Stimulated activated CD4-positive, alpha-beta T cell treated with anti-CD3 and anti-CD28 coated beads, Interleukin-15, amount 100 ng/mL, for 1 hour (primary cell): ENCODE measurements at places on chromosomes 3 and 15.

- DNase-seq, result no peak
These were observed 76.3 kb downstream of the CACNA1D start for GRCh38 chr3:53570709-53571108.

DNA sequence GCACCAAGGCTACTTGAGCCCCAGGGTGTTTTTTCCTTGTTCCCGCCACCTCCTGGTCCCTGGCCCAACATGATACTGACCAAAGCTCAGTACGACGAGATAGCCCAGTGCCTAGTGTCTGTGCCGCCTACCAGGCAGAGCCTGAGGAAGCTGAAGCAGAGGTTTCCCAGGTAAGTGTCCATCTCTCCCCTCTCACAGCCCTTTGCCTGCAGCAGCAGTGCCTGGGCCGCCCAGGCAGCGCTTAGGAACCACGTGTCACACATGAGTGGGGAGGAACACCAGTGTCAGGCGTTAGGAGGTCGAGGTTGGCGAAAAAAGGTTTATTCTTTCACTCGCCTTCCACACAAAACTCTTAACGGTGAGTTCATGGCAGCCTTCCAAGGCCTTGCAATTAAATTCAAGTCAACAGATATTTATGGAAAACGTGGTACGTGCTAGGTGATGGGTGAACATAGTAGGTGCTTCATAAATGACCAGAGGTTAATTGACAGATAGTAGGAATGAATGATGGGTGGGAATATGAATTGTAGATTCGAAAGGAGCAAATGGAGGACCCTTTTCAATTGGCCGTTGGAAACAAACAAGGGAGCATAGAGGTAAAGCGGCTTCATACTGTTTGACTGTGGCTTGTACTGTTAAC is 486 bp downstream of the CDIN1 start:
- DNase-seq, result no peak

- DNase-seq, result no peak
These were observed 22.6 kb downstream of the FAM174B start for GRCh38 chr15:92633001-92633400.

DNA sequence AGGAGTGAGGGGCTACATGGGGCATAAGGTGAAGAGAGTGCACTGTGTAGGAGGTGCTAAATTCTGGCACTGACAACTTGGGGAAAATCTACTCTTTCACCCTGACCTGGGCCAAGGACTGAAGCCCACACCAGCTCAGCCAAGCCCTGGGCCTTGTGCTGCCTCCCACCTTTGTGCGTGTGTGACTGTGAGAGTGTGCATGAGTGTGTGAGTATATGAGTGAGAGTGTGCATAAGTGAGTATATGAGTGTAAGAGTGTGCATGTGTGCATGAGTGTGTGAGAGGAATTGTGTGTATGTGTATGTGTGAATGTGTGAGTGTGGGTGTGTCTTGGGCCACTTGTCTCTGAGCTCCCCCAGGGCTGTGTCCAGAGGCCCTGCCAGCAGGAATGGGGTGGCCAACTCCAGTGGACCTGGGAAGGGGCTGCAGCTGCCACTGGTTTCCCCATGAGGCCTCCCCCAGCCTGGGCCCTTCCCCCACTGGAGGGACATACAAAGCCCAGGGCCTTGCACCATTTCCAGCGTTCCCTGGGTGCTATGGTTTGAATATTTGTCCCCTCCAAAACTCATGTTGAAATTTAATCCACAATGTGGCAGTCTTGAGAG is 15.2 kb downstream of the C3orf22 start:
- DNase-seq, result no peak

- no peak for DNase-seq
These were observed 104.9 kb upstream of the ZBED2 start for GRCh38 chr3:111700054-111700453.

DNA sequence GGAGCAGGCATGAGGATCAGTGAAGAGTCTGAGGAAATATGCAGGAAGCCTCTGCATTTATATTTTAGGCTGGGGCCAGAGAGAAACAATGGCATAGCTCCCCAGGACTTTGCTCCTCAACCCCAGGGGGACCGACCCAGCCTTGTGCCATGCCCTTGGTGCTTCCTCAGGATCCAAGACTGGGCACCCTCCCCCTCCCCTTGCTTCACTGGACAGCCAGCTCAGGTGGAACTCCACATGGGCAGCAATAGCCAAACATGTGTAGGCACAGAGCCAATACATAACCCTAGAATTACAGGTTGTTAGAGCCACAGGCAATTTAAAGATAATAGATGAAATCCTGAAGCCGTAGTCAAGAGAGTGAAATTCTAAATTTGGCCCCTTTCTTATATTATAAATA is 73.0 kb upstream of the ETV5 start:
- no peak for DNase-seq

- DNase-seq, result no peak
These were observed 844 bp downstream of the IMPG2 start for GRCh38 chr3:101319531-101319930.

- DNase-seq, result no peak
These were observed 32.0 kb upstream of the CCDC80 start for GRCh38 chr3:112672716-112673541.

DNA sequence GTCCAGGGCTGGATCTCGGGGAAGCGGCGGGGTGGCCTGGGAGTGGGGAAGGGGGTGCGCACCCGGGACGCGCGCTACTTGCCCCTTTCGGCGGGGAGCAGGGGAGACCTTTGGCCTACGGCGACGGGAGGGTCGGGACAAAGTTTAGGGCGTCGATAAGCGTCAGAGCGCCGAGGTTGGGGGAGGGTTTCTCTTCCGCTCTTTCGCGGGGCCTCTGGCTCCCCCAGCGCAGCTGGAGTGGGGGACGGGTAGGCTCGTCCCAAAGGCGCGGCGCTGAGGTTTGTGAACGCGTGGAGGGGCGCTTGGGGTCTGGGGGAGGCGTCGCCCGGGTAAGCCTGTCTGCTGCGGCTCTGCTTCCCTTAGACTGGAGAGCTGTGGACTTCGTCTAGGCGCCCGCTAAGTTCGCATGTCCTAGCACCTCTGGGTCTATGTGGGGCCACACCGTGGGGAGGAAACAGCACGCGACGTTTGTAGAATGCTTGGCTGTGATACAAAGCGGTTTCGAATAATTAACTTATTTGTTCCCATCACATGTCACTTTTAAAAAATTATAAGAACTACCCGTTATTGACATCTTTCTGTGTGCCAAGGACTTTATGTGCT is 527 bp downstream of the B2M start:
- peak; percentile 45 for DNase-seq

DNA sequence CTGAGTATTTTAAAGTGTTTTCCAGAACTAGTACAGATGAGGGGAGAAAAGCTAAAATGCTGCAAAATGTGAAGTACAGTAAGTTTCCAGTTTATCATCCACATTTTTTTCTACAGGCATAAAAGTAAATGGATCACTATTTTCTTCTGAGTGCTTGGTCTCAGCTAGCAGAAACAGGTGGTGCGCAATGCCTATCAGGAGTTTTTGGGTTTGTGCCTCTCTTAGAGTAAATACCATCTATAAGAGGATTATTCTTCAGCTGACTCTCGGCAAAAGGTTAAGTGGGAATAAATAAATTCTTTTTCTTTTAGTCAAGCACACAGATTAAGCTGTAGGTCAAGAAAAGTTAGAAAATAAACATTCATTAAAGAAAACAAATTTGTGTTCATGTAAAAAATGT is 1027.7 kb downstream of the PLOD2 start:
- no peak for DNase-seq

GRCh38 chr15:64501396-64501715 is 41.0 kb downstream of the ZNF609 start:
- DNase-seq, result no peak

GRCh38 chr3:113211330-113212149 is at the start of gene BOC:
Gene BOC, plus strand, starts transcription at chr3:113211557. Its CDS starts 38,246 bp downstream, at chr3:113249803.
- DNase-seq, result no peak

- no peak for DNase-seq
These were observed 72.1 kb upstream of the EOMES start for GRCh38 chr3:27794211-27794610.

GRCh38 chr3:146539315-146539714 is 5.1 kb downstream of the PLSCR1 start:
- no peak for DNase-seq

GRCh38 chr15:92601592-92602266 is 53.8 kb downstream of the FAM174B start:
- DNase-seq, result no peak

DNA sequence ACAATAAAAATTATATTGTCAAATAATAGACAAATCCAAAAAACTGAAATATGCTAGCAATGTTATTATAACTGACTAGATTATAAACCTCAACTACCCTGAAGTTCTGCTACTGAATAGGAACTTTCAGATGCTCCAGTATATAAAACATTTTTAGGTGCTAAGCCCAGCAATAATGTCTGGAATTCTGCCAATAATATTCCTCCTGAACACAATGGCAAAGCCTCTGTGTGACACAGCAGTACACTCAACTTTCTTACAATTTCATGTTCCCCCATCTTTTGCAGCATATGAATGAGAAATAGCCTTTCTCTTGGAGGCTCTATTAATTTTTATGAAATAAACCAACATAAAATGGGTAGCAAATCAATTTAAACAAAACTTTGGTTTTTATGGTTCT is 29.5 kb downstream of the ATOSA start:
- no peak for DNase-seq

DNA sequence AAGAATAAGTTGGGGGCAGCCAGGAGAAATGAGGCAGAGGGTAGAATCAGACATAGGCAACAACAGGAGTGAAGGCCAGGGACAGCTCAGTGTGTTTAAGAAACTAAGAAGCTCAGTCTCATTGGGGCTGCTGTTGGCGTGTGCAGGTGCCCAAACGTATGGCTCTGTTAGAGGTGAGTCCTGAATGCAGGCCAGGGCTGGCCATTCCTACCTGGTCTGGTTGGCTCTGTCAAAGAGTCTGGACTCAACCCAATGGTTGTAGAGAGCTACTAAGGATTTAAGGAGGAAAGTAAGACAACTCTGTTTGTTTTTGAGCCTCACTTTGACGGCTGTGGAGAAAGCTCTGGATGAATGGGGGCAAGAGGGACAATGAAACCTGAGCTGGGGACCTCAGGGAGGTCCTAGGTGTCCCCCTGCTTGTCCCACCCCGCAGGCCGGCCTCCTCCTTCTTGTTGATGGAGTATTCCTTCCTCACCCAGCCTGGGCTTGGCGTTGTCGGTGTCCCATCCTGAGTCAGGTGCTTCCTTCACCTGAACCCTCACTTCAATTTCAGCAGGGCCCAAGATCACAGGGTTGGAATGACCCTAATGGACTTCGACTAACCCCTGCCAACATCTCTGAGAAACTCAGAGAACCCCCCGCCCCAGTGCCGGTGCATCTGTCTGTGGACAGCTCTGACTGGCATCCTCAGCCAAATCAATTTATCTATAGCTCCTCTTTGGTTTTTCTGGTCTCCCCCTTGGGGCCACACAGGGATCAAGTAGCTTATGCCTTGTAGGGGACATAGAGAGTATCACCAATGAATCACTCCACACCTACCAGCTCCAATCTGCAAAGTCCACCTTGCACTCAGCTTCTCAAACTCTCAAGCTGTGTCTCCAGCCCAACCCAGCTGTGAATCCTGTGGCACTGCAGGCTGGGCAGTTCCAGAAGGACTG is 8.3 kb downstream of the ITGA11 start:
- DNase-seq, result no peak
